GDM1 (cell line): ENCODE measurements at places on chromosomes 1 and 21.

GRCh38 chr1:15424146-15424667, 14.0 kb upstream of the CTRC start:
- no peak for DNase-seq

- DNase-seq: no peak
These were observed 5.5 kb downstream of the POGK start for GRCh38 chr1:166844791-166845190.

DNA sequence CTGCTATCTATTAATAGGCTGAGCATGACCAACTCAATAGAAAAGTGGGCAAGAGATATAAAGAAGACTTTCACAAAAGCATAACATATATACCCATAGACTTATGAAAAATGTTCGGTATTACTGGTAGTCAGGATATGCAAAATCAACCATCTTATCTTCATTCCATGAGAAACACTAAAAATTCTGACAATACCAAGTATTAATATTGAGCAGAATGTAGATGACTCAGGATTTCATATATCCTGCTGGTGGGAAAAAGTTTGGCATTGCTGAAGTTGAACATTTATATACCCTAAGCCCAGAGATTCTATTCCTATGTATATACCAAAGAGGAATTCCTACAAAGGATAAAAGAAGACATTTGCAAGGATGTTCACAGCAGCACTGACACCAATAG, 138.3 kb downstream of the CLEC20A start:
- DNase-seq: no peak

- DNase-seq: no peak
These were observed 231.2 kb downstream of the PRDM2 start for GRCh38 chr1:13931226-13931625.

GRCh38 chr1:201269281-201269680, 14.0 kb upstream of the PKP1 start:
- no peak for DNase-seq
